NCI-H460 (cell line): ENCODE measurements at places on chromosomes 2 and 18.
A peak's percentile ranks its signal among the peaks of the same experiment; 100 is the strongest.

GRCh38 chr2:33384599-33384961 is 91.9 kb upstream of the RASGRP3 start:
- no peak for DNase-seq

DNA sequence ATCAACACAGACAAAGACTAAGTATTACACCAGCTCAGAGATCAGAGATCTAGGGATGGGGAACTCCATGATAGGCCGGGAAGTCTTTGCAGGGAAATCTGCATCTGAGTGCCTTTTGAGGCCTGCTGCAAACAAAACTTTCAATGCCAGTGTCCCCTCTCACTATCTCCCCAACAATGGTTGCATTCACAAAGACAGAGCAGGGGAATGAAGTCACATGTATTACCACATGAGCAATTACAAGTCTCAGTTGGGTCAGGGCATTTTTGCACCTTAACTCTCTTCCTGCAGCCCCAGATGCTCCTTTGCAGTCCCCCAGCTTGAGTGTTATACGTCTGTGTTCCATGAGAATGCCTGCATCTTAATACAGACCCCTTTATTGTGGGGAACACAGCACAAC is 1.8 kb upstream of the RNF144A start:
- DNase-seq, result no peak

- DNase-seq, result no peak
These were observed 15.8 kb downstream of the INO80C start for GRCh38 chr18:35481960-35482366.

GRCh38 chr18:79507546-79508480 is 112.1 kb downstream of the NFATC1 start:
- DNase-seq, result no peak

DNA sequence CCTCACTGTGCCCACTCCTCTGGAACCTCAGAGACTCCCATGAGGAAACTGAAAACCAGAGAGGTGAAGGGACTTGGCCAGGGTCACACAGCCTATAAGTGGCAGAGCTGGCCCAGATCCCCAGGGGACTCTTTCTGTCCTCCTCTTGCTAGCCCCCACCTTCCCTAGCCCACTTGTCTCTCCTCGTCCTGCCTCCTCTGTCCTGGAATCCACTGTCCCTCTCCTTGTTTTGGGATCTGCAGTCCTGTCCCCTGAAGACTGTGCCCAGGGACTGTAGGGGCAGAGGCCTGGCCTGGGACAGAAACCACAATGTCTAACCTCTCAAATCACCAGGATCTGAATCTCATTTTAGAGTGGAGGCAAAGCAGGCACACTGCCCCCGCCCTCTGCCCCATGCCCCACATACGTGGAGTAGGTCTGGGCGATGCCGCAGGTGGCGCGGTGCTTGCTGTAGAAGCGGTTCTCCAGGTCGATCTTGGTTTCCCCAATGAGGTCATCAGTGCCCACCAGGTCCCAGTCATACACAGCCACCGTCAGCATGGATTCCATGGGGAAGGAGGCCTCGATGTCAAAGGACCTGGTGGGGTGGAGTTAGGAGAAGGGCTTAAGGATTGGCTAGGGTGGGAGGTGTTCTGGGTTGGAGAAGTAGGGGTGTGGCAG is 12.5 kb downstream of the OTOF start:
- DNase-seq, result no peak

DNA sequence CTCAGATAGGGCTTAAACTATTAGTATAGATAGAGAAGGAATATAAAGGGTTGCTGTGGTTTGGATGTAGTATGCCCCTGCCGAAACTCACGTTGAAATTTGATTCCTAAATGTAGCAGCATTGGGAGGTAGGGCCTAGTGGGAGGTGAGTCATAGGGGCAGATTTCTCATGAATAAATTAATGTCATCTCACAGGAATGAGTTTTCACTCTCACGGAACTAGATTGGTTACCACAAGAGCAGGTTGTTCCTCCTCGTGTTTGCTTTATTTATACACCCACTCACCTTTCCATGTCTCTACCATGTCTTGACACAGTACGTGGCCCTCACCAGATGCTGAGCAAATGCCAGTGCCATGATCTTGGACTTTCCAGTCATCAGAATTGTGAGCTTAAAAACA is 218.2 kb downstream of the RBM43 start:
- DNase-seq, result no peak

DNA sequence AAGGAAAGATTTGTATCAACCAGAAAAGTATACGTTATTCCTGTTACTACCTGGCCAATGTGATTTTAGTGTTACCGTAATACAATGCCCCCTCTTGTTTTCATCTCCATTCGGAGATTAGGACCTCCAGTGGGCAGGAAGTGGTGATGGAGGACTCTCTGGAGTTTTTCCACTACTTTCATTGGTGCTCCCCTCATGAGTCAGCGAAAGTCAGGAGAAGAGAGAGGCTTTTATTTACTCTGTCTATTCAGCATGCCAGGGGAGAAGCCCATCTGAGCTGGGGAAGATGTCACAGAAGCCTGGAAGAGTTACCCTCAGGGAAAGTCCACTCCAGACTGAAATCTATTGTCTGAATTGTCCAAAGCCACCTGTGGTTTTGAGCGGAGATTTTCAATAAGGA is 88.2 kb upstream of the THUMPD2 start:
- DNase-seq, result no peak

DNA sequence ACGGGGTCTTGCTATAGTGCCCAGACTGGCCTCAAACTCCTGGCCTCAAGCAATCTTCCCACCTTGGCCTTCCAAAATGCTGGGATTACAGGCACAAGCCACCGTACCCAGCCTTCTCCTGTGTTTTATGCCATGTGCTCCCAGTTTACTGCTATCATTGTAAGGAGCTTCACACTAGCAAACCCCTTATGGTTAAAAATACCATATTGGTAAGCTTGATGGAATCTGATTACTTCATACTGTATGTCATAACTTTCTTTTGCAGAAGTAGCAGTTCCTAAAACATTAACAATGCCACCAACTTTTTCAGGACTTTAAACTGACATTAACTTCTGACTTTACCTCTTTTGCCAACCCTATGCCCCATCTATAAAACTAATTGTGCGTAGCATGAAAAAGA is 36.2 kb downstream of the HAT1 start:
- DNase-seq, result no peak

- no peak for DNase-seq
These were observed 9.2 kb downstream of the UXS1 start for GRCh38 chr2:106184857-106185256.

DNA sequence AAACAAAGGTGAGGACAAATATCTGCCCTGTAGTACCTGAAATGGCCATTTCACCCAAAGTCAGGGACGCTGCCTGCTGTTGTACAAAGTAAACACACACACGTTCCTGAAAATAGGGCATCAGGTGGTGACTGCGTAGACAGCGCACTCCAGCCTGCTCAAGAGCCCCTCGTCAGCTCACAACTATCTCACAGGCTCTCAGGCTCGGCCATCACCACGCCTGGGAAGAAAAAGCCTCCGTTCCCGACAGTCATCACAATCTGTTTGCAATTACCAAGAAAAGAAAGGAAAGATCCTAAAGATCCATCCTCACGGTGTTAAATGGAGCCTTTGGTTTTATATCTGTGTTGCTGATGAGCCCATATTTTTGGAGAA is 230.2 kb downstream of the ZNF516 start:
- no peak for DNase-seq

- DNase-seq, result no peak
These were observed 995 bp downstream of the MBD5 start for GRCh38 chr2:148021886-148022285.

GRCh38 chr2:230881840-230882239 is 17.1 kb downstream of the ITM2C start:
- no peak for DNase-seq

GRCh38 chr2:46378616-46379015 is 81.4 kb downstream of the EPAS1 start:
- no peak for DNase-seq

GRCh38 chr2:172323861-172324597 is 103.4 kb upstream of the ITGA6 start:
- no peak for DNase-seq

DNA sequence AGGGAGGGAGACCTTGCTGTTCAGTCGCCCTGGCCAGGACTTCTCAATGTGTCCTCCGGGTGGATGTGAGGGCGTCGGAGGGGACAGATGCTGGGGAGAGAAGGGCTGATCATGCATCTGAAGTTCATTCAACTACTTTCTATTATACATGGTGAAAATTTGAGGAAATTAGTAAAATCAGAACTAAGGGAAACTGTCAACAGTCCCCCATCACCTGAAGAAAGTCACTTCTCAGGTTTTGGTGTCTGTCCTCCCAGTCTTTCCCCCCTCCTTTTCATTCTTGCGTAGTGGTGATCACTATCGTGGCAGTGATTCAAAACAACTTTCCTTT is 17.4 kb upstream of the ACKR3 start:
- no peak for DNase-seq

DNA sequence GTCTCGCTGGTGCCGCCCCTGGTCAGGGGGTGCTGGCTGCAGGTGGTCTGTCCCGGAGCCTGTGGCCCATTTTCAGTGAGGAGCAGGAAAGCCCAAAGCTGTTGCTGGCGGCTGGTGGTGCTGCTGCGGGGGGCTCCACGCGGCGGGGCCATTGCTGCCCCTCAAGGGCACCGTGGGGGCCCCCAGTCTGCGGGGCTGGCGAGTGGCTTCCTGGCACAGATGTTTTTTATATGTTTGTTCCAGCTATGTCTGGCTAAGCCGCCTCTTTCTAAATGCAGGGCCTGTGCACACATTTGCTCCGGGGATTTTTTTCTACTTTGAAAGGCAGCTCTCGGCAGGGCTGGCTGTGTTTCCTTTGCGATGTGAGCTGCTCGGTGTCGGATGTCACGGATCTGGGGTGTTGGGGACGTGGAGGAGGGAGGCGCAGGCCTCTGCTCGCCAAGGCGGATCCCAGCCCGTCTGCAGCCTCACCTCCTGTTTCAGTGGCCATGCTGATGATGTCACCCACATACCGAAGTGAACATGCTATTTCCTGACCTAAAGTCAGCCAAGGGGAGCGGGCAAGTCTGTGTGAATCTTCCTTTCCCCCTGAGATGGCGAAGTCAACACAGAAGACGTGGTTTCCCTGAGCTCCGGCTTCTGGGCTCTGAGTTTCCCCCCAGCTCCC is 112.0 kb upstream of the CTDP1 start:
- peak; percentile 1 for DNase-seq

DNA sequence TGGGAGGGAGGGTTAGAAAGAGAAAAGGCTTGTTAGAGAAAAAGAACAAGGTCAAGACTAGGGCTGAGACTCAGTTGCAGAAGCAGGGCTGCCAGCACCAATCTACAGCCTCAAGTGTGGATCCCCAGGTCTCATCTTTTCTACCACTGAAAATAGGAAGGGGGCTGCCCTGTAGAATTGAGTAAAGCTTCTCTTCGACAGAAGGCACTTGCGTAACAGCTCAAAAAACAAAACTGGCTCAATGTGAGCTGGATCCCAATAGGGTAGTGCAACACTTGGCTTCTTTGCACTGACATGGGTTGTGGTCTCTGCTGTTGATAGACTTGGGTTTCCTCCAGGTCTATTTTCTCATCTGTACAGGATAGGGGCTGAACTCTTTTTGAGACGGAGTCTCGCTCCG is 1.8 kb upstream of the MPV17 start:
- no peak for DNase-seq

DNA sequence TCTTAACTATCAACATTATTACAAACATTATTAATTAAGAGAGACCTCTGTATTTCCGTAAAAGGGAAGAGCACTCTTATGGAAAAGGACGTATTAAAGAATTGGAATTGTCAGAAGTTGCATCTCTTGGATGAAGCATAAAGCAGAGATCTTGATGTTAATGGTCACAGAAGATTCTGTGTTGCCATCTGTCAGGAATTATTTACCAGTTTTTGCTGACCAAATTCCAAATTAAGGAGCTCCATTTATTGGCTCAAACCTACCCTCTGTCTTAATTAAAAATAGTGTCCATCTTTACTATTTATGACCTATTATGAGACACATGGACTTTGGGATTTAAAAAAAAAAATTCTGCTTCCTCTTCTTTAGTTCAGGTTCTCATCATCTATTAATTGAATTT is 232.1 kb downstream of the ARHGAP15 start:
- DNase-seq, result no peak

GRCh38 chr2:237642038-237642734 is 14.8 kb downstream of the LRRFIP1 start:
- DNase-seq, result no peak

- no peak for DNase-seq
These were observed 65.4 kb downstream of the TRPM8 start for GRCh38 chr2:233982421-233983121.

GRCh38 chr2:32011485-32011960 is 715 bp upstream of the MEMO1 start:
- DNase-seq, result no peak

GRCh38 chr2:232960862-232961261 is 52.2 kb downstream of the NGEF start:
- DNase-seq, result no peak

- DNase-seq, result no peak
These were observed 1.3 kb upstream of the FAP start for GRCh38 chr2:162244541-162245031.

DNA sequence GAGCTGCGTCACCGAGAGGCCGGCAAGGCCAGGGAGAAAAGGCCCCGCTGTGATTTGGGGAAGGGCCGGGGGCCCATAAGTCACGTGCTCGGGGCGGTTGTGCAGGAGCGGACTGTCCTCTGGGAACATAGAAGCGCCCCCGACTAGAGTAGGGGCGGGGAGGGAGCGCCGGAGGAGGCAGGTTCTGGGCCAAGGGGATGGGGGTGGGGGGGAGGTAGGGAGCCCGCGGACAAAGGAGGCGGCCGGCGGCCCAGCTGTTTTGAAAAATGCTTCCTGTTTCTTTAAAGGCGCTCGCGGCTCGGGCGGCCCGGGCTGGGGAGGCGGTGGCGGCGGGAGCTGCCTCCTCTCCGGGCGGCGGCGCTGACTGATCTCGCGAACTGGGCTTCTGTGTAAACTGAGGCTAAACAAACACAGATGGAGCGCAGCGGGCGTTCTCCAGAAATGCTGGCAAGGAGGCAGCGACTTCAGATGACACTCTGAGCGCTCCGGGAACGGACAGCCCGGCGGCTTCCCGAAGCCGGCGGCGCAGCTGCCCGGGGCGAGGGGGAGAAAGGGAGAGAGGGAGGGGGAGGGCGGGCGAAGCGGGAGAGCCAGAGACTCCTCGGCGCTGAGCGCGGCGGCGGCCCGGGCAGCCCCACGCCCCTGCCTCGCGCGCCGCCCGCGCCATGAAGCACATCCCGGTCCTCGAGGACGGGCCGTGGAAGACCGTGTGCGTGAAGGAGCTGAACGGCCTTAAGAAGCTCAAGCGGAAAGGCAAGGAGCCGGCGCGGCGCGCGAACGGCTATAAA is at the start of gene ATOH8:
Gene ATOH8, plus strand, starts transcription at position 467 of the 788 bp plus-strand sequence. Its CDS starts 199 bp downstream, at position 666.
- DNase-seq, result no peak

DNA sequence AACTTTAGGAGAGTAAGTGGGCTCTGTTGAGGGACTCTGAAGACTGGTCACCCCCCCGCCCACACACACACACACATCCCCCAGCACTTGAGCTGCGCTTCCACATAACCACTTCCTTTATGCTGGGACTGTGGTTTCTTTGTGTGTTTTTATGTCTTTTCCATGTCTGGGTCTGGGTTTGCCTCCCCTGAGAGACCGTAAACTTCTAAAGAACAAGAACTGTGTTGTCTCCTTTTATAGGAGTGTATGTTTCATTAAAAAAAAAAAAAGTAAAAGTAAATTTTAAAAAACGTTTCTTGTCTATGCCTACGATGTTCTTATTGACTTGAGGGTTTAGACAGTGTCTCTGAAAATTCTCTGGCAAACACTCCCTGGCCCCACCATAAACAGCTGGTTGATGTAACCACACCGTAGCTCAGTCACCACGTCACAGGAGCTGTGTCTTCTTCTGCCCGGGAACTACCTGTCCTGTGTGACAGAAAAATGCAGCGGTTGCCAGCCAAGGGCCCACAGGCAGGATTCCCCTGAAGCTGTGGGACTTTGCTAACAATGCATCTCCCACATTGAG is 68.0 kb downstream of the KLHL29 start:
- no peak for DNase-seq

GRCh38 chr2:16900405-16901025 is 234.9 kb upstream of the CYRIA start:
- no peak for DNase-seq
